ENCODE measurements at places on chromosomes 1 and 21. TPM values are rescaled to one million over a fixed set of nuclear protein-coding genes. Genes with fewer than 3 reads are reported as not detected.

LEFTY2 gene
- 0.16 TPM for total RNA-seq

OR6K3 gene
- total RNA-seq, result not detected

OR2G3 gene
- total RNA-seq, result not detected

NHLH1 gene
- not detected for total RNA-seq

TTC22 gene
- total RNA-seq, result 63.2 TPM

FMO3 gene
- total RNA-seq, result 1.5 TPM

GNG12 gene
- total RNA-seq, result 107 TPM

PPOX gene
- total RNA-seq, result 46.5 TPM

TRPM2 gene
- 2.3 TPM for total RNA-seq

HPDL gene
- total RNA-seq, result 0.91 TPM

GREM2 gene
- 0.08 TPM for total RNA-seq

PAFAH2 gene
- total RNA-seq, result 14.1 TPM

ANKRD35 gene
- total RNA-seq, result 32.2 TPM

NCAM2 gene
- total RNA-seq, result 1.1 TPM

C1orf87 gene
- total RNA-seq, result not detected
